ENCODE measurements at places on chromosomes 6 and 20.

- DNase-seq = no peak
These were observed 293.2 kb downstream of the BTBD9 start for GRCh38 chr6:38346291-38347079.

DNA sequence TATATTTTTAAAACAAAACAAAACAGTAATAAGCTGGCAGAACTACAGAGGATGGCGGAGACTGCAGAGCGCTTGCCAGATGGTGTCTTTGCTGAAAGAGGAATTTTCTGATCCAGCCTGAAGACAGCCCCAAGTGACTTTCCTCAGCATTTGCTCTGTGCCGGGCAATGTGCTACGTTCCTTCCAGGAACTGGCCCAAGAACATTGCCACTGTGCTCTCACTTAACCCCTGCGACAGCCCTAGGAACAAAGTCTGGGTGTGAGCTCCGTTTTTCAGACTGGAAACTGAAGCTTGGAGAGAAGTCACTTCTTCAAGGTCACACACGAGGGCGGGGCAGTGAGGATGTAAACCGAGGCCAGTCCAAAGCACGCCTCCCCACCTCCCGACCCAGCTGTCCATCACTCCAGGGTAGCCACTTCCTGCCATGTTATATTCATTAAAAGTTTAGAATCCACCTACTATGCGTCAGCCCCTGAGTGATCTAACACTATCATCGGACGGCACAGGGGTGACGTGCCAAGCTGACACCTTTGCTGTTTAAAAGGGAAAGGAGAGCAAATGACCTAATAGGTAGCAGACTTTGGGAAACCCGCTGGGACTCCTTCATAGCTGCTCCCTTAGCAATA is 22.3 kb upstream of the BMP7 start:
- DNase-seq = no peak

DNA sequence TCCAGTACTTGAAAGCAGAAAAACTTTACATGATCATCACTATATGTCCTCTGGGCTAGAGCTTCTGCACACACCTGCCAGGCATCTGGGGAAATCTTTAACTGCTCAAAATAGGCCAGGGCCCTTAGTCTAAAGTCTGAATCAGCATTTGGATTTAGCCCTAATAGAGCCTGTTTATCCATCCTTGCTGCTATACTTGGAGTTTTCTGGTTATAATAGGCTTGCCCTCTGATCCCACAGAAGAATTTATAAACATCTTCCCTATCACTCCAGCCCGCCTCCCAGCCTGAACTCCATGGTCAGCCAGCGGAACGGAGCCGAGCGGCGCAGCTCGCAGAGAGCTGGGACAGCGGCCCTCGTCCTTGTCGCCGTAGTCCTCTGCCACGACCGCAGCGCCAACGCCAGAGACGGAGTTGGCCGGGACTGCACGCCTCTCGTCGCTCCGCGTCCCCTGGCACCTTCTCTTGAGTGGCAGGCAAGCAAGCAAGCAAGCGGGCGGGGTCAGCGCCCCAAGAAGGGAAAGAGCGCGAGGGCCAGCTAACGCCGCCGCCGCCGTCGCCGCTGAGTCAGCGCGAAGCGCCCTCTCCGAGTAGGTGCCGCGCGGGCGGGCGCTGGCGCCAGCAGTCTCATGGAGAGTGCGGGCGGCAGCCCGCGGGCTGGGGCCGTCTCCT is 25.4 kb upstream of the ASIP start:
- DNase-seq = peak; percentile 85

- DNase-seq = no peak
These were observed 7.7 kb downstream of the TTBK1 start for GRCh38 chr6:43250992-43251373.

DNA sequence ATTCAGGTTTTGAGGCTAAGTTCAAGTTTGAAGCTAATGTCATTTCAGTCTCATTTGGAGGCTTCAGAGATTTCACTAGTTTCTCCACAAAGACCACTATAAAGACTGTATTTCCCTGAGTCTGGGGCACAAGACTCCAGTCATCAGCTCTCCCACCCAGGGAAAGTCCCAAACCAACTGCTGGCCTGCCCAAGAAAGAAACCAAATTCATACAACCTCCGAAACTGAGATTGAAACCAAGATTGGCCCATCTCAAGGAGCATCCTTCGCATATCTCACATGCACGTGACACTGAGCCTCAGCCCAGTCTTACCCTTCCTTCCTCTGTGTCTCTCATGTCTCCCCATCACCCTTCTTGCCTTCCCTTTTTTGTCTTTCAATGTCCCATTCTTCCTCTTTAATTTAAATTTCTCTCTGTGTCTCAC is 3.5 kb upstream of the LTA start:
- no peak for DNase-seq

GRCh38 chr6:73728548-73729205 is 32.7 kb downstream of the CD109 start:
- DNase-seq = no peak

DNA sequence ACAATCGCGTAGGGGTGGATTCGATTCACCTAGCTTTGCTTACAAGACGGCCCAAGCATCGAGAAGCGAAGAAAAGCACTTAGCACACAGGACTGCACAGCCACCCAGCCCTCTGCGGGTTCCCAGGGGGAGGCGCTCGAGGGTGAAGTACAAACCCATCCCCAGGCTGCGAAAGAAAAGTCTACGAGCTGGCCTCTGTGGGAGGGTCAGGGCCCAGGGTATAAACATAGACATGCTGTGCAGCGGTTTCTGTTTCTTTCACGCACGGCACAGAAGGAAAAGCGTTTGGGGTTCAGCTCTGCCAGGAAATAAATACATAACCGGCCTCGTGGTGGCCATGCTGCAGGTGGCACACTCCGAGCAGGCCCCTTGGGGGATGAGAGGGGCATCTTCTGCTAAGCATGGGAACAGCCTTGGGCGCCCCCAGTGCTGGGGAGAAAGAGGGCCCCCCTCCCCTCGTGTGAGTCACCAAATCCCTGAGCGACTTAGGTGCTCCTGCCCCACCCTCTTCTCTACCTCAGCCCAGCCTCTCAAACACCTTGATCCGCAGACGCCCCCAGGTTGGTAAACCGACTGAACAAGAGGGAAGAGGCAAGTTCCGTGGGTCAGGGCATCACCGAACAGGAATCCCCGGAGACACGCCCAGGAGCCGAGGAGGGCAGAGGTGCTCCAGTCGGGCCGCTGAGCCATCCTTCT is 91.6 kb upstream of the RIPOR2 start:
- no peak for DNase-seq

GRCh38 chr20:25632940-25633790 is 9.4 kb upstream of the NANP start:
- no peak for DNase-seq

DNA sequence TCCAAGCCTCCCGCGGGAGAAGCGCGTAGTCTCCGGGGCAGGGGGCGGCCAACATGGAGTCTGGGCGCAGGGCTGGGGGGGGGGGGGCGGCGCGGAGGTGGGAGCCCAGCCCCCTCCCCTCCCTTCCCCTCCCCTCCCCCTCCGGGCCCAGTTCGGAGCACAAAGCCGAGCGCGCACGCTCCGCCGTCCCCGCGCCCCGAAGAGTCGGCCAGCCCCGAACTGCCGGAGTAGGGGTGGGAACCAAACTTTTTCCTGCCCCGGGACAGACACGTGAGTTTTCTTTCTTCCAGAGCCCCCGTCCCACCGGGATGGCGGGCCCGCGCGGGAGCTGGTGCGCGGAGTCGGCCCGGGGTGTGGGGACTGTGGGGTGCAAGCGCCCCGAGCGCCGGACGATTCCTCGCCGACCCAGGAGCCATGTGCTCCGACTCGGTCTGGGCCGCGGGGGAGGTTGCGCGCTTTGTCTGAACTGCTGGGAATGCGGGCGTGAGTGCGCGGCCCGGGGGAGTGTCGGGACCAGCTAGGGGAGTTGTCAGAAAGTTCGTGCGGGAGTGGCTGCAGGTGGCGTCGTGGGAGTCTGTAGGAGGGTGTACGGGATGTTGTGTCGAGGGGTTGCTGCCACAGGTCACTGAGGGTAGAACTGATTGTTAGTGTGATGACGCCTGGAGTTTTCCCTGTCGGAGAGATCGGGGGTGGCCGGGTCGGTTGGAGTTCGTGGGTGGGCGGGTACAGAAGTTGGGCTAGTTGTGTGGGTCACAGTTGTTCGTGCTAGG is 1.2 kb downstream of the TGIF2 start:
- DNase-seq = peak; percentile 48

- peak; percentile 86 for DNase-seq
These were observed 3.0 kb downstream of the BAK1 start for GRCh38 chr6:33577106-33577535.

GRCh38 chr20:38007526-38007925 is 25.7 kb downstream of the TTI1 start:
- DNase-seq = no peak

DNA sequence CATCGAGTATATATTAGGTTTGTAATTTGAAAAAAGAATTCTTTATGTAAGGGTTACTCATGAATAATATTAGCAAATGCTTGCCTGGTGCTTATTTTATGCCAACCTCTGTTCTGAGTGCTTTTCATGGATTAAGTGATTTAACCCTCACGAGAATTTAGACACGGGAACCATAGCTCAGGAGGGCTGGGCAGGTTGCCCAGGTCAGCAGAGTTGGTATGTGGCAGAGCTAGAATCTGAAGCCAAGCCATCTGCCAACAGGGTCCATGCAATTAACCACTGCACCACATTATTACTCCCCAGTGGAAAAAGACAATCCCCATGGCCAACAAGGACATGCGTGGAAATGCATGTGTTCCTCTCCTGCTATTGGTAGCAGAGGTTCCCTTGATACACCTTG is 345.6 kb downstream of the CDC5L start:
- no peak for DNase-seq

- DNase-seq = no peak
These were observed 169.7 kb downstream of the HAO1 start for GRCh38 chr20:7770578-7770977.

DNA sequence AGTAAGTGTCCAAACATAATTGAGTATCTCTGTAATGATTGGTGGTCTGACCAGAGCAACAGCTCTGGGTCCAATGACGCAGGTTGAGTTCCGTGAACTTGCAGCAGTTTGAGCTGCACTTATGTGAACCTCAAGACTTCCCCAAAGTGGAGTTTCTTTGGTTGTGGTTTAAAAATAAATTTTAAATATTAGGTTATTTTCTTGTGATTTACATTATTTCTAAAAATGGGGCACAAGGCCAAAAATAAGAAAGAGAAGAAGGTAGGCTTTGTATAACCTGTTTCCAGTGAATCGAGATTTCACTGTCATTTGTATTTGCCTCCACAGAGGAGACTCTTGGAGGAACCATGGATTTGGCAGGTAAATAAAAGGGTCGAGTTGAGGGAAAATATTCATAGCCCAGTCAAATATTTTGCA is 166.4 kb upstream of the ZNF217 start:
- no peak for DNase-seq

DNA sequence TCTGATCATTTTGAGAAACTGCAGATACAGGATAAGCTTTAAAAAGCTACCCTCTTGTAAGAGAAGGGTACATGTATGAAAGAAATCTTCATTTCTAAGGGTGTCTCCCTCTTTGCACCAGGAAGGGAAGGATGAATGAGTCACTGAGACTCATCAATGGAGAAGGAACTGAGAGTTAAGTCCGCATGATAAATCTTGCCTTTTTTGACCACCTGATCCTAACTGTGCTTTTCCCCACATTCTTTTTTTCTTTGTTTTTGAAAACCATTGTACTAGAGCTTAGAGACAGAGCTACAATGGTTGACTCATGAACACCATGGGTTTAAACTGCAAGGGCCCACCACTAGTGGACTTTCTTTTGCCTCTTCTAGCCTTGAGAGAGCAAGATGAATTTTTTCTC is 353.0 kb upstream of the RGS17 start:
- DNase-seq = no peak

DNA sequence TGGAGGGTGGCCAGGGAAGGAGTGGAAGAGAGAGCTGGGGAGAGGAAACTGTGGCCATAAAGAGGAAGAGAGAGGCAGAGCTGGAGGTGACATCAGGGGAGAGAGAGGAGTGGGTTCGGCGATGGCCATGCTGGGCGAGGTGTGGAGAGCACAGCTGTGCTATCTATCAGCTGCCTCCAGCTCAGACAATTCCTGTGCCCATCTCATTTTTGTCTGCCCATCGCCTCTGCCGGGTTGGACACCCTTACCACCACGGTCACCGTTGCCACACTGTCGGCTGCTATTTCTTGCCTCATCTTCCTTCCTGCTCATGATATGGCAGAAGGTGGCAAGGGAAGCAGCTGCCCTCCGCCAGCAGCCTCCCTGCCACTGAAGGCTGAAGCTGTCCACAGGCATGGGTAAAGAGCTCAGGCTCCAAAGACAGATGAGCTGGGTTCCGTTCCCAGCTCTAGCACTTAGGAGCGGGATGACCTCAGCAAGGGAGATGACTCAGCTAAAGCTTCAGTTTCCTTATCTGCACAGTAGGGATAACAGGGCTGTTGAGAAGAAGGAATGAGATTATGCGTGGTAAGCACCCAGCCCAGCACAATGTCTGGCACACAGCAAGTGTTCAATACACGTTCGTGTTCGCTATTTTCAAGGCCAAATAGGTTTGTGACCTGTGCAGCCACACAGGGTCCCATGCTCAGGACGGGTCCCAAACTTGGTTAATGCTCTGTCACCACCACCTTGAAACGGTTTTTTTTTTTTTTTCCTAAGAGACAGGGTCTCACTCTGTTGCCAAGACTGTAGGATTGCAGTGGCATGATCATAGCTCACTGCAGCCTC is 21.9 kb upstream of the TAF8 start:
- DNase-seq = peak; percentile 61

DNA sequence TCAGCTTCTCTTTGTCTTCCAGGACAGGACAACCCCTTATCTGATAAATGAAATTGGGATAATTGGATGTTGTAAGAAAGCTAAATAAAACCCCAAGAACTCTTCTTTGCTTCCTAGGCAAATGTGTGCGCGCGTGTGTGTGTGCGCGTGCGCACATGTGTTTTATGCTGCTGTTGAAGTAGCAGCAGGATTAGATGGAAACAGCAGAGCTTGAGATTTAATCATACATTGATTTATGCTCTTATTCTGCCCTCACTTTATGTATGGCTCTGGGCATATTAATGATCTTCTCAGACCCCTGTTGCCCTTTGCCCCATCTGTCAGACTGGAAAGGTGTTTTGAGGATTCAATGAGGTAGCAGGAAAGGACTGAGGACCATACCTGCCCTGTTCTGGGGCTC is 324.0 kb upstream of the MAP3K7 start:
- no peak for DNase-seq

Data from right cardiac atrium (tissue), 5 donors.